HS-5 (cell line): ENCODE measurements at places on chromosomes 2 and 18.

- no peak for DNase-seq
These were observed 248.8 kb downstream of the RDH14 start for GRCh38 chr2:18311420-18312195.

DNA sequence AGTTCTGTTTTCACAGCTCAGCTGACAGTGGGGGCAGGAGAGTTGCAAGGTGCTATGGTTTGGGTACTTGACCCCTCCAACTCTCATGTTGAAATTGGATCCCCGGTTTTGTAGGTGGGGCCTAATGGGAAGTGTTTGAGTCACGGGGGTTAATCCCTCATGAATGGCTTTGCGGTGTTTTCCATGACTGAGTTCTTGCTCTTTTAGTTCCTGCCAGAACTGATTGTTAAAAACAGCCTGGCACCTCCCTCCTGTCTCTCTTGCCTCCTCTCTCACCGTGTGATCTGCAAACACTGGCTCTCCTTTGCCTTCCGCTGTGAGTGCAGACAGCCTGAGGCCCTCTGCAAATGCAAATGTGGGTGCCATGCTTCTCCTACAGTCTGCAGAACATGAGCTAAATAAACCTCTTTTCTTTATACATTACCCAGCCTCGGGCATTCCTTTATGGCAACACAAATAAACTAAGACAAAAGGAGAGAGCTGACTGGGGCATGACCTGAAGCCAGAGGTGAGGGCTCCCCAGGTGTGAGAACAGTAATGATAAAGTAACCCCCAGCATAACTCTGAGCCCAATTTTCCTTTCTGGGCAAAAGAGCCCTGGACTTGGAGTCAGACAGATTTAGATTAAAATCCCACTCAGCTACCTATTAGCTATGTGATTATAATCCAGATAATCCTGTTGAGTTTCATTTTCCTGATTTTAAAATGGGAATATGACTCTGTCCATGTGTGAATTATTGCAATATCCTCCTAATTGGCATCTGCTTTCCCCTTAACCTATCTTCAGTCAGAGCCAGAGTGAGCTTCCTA lies 64.9 kb upstream of the CAPN13 start:
- DNase-seq = no peak

GRCh38 chr2:112483042-112483473 lies 1.1 kb downstream of the TTL start:
- DNase-seq = peak; percentile 55

- DNase-seq = no peak
These were observed 97.5 kb upstream of the CTAGE1 start for GRCh38 chr18:22515250-22515649.

- DNase-seq = no peak
These were observed 184.2 kb upstream of the COL3A1 start for GRCh38 chr2:188789951-188790350.

- DNase-seq = no peak
These were observed 54.6 kb upstream of the DSC1 start for GRCh38 chr18:31217038-31217849.

- DNase-seq = no peak
These were observed 45.0 kb upstream of the CYTIP start for GRCh38 chr2:157488877-157489276.
